ENCODE measurements at places on chromosomes 7 and 10.

- DNase-seq: no peak
Observed at GRCh38 chr10:99945263-99945662, 64.5 kb downstream of the DNMBP start.

DNA sequence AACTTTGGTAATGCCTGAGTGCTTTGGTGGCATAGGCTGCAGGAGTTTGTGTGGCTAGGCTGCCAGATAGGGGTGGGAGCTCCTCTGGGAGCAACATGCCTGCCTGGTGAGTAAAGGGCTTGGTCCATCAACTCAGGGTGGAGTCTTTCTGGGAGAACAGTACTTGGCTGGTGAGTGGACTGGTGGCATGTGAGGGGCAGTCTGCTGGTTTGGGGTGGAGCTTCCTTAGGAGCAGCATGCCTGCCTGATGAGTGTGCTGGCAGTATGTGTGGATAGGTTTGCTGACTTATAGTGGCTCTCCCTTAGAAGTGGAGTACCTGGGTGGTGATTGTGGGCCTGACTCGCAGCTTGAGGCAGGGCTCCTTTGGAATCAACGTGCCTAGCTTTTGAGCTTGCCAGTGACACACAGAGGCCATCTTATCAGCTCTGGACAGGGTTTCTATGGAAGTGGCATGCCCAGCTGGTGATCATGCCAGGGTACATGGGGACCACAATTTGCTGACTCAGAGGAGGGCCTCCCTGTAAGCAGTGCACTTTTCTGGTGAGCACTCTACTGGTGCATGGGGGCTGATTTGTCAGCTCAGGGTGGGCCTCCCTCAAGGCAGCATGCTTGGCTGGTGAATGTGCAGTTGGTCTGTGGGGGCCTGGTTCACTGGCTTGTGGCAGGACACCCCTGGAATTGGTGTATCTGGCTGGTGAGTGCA is 35.0 kb upstream of the SRI start:
- DNase-seq: no peak

- no peak for DNase-seq
Observed at GRCh38 chr10:62095181-62096122, 173.2 kb downstream of the RTKN2 start.

DNA sequence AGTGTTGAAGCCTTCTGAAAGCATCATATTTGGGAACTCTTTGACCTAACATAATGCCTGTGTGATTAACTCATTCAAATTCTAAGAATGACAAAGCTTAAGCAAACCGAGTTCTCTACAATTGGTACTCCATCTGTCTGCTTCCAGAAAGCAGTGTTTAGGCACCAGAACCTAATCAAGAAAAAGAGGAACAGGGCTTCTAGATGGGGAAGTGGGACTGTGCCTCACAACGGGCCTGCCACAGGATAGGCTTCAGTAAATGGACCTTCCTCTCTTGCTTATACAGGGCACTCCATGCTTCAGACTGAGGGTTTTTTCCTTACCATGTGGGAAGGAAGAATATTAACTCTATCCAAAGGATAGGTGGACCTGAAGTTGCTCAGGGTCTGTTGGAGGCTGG is 808.1 kb downstream of the XPNPEP1 start:
- DNase-seq: no peak

DNA sequence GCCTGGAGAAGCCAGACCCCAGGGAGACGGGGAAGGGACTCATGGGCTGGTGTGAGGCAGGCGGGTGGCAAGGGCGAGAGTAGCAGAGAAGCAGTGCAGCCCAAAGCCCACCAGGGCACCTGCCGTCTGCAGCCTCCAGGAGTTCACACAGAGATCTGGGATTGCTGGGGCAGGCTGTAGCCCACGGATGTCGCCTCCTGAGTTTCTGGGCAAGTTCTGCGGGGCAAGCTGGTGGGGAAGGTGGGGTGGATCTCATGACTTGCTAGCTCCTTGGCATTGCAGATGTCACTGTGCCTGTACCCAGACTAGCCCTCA is 6.0 kb downstream of the ADCK2 start:
- no peak for DNase-seq

DNA sequence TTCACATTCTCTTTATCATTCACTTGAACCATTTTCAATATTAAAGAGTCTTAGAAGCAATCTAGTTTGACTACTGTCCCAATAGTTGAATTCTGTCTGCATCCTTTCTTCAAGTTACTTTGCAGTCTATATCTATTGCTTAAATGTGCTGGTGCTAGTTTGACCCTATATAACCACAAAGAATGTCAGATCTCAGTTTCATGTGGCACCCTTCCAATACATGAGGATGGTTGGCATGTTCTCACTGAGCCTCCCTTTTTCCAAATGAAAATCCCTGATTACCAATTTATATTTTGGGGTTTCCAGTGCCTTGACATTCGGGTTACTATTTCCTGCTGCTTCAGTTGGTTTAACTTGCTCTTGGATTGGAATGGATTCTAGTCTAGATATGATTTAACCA is 292.7 kb downstream of the EXOC4 start:
- no peak for DNase-seq

GRCh38 chr10:72011468-72011867 is 47.3 kb downstream of the CHST3 start:
- no peak for DNase-seq

GRCh38 chr7:107783648-107784047 is 19.4 kb downstream of the SLC26A3 start:
- no peak for DNase-seq

GRCh38 chr10:2682491-2682890 is 384.9 kb upstream of the PFKP start:
- no peak for DNase-seq

GRCh38 chr10:103284170-103284569 is 7.2 kb downstream of the INA start:
- DNase-seq: no peak

- DNase-seq: no peak
Observed at GRCh38 chr10:77925795-77926565, 575 bp downstream of the DLG5 start.

GRCh38 chr10:129893104-129894089 is 70.7 kb downstream of the EBF3 start:
- no peak for DNase-seq

DNA sequence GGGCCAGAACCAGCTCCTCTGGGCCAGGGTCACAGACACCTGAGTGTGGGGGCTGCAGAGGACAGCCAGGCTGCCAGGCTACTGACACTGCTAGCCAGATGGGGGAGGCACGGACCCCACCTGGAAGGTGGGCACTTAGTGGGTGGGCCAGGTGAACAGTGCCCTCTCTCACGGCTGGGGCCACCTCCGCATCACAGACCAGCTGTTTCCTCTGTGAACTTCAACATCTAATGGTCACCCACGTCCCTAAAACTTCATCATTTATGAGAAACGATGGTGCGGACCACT is 80.4 kb downstream of the MKI67 start:
- DNase-seq: no peak

GRCh38 chr7:2520131-2520760 is 672 bp downstream of the LFNG start:
- no peak for DNase-seq

DNA sequence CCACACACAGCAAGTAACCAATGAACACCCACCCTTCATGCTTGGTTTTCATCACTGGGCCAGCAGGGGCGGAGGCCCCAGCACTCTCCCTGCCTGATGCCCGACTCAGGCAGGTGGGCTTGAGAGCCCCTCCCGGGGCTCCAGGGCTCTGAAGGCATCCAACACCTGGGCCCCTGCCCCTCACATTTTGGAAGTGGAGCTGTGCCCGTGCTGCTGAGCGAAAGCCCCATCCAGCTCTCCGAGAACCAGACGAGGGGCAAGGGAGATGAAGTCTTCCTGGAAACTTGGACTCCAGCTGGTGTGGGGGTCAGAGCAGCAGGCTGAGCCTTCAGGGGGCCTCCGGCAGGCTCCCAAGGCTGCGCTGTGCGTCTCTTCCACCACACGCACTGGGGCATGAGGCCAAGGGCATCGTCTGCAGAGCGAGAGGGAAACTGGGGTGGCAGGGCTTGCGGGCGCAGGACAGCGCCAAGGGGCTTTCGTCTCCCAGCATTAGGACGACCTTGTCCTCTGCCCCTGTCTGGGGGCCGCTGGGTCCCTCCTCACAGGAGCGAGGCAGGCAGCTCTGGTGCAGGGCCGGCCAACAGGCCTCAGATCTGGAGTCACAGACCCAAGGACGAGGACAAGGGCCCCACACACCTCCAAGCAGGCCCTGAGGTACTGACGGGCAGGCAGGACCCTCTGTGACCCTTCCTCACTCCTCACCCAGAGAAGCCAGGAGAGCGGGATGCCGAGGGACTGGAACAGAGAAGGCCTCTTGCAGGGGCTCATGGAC is 108.3 kb upstream of the FAM20C start:
- no peak for DNase-seq

- no peak for DNase-seq
Observed at GRCh38 chr7:107957436-107957835, 45.5 kb downstream of the LAMB1 start.

DNA sequence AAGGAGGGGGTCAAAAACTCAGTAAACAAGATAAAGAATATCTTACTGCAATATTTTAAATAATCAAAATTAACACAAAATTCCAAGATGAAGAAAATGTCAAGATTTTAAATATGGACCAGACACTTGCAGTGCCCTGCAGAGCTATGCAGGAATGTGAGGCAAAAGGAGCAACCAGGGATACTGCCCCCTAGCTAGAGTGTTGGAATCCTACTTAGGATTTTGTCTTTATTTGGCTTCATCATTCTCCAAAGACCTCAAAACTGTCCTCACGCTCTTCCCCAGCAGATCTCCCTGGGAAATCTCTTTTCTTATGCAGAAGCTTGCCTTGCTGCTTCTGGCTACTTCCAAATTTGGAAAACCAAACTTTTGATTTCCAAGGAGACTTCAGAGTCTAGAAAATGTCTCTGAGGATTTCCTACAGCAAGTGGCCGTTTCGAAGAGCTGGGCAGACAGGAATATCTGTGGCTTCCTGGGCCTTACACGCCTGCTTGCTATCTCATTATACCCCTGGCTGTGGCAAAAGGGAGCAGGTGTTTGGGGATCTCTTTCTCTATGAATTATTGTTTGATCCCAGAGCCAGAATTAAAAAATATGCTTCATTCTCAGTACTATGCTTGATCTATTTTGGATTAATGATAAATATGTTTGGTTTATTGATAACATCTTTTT is 232.2 kb upstream of the BMPER start:
- no peak for DNase-seq

GRCh38 chr7:134182078-134182477 is 54.9 kb downstream of the LRGUK start:
- DNase-seq: no peak

DNA sequence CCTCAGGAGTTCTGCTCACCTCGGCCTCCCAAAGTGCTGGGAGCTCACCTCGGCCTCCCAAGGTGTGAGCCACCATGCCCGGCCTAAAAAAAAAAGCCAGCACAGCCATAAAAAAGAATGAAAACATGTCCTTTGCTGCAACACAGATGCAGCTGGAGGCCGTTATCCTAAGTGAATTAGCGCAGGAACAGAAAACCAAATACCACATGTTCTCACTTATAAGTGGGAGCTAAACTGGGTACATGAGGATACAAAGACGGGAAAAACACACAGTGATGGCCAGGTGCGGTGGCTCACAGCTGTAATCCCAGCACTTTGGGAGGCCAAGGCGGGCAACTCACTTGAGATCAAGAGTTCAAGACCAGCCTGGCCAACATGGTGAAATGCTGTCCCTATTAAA is 20.9 kb downstream of the PSPH start:
- no peak for DNase-seq

DNA sequence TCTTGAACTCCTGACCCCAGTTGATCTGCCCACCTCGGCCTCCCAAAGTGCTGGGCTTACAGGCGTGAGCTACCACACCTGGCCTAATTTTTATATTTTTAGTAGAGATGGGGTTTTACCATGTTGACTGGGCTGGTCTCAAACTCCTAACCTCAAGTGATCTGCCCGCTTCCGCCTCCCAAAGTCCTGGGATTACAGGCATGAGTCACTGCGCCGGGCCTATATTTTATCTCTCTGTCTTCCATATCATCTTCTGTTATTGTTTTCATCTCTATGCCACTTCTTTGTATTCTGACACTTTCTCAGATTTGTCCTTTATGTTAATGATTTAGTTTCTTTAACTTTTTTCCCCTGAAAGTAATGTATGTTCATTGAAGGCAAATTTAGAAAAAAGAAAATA is 55.0 kb upstream of the FMC1 start:
- no peak for DNase-seq

DNA sequence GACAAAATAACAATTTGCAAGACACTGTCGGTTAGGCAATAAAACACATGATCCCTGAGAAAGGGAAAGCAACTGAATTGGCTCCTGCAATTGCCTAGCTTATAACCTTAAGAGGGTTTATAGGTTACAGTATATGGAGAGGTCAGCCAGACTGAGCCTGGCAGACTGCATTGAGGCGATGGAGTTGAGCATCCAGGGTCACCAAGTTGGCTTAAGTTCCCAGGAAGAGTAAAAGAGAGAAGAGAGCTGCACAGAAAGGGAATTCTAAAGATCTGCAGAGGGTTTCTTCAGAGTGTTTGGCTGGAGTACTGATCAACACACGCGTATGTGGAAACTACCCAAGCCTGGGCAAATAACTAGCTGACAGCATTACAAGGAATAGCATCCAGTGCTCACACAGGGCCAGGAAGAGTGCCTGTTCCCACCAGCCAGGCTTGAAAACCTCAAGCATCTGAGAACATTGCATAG is 11.2 kb downstream of the ANKMY2 start:
- no peak for DNase-seq

DNA sequence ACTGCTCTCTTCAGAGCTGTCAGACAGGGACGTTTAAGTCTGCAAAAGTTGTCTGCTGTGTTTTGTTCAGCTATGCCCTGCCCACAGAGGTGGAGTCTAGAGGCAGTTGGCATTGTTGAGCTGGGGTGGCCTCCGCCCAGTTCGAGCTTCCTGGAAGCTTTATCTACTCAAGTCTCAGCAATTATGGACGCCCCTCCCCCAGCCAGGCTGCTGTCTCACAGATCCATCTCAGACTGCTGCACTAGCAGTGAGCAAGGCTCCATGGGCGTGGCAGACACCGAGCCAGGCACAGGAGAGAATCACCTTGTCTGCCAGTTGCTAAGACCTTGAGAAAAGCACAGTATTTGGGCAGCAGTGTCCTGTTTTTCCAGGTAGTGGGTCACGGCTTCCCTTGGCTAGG is 98.1 kb downstream of the SDHAF3 start:
- no peak for DNase-seq

GRCh38 chr7:21544303-21544656 is 1.4 kb downstream of the DNAH11 start:
- no peak for DNase-seq

DNA sequence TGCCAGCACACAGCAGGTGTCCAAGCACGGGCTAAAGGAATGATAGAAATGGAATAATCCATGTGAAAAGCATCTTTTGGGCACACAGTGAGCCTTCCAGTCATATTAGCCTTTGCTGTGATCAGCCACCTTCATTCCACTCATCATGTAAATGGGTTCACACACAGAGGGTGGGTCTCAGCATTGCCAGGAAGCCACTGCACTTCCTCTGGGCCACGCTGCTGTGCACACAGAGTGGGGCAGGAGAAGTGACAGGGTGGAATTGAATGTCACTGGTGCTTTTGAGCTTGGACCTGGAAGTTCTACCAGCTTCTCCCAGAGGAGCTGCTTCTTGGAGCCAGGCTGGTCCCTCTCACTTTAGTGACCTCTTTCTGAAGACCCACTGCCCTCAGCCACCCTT is 203.5 kb downstream of the USP6NL start:
- DNase-seq: no peak

Measured in stimulated activated CD4-positive, alpha-beta T cell treated with anti-CD3 and anti-CD28 coated beads, Interleukin-15, amount 100 ng/mL, for 1 hour (primary cell).